ENCODE measurements at places on chromosomes 16 and 17.

- DNase-seq, result no peak
Measured at GRCh38 chr17:19763416-19763815, 15.3 kb upstream of the ALDH3A1 start.

DNA sequence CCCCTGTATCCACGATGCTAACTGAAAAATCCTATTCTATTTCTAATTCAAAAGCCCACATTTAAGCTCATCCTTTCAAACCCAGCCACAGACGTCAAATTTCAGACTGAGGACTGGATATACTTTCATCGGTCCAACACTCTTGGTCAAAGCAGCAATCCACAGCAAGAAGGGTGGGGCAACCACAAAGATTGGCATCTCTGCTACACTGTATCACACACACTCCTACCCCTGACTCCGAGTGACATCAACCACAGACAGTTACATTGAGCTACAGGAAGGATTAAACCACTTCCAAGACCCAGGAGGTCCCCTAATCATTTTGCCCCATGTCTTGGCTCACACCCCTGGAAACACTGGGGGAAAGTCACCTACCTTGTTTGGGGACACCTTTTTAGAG is 61.3 kb downstream of the GRIN2A start:
- no peak for DNase-seq

DNA sequence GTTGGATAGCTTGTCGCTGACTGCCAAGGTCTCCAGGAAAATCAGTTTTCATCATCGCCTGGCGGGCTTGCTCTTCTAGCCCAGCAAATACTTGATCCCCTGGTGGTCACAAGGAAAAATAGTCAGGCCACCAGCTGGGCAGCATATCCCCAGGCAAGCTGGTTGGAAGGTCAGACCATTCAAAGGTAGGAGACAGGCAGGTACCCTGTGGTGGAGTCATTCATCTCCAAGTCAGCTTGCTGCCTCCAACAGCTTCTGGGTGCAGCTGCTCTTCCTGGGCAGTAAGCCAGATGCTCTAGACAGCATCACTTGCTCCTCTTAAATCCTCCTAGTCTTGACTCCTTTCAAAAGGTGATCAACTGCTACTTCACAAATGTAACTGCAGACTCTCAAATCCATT is 16.0 kb downstream of the ZNF821 start:
- no peak for DNase-seq

DNA sequence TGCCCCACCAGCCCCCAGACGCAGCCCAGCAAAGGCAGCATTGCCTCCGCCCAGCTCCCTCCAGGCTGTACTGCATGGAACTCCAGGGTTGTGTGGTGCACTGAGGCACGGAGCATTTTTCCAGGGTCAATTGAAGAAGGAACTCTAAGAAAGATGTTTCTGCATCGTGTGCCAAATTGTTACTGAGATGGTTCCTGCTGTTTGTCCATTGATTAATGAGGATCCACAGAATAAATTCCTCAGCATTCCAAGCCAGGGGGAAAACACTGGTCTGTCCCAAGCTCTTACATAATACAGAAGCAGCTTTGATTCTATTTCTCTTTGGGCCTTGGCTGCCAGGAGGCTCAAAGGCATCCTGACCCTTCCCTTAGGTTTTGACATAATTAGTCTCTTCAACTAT is 80.9 kb downstream of the ZNF423 start:
- DNase-seq, result no peak

DNA sequence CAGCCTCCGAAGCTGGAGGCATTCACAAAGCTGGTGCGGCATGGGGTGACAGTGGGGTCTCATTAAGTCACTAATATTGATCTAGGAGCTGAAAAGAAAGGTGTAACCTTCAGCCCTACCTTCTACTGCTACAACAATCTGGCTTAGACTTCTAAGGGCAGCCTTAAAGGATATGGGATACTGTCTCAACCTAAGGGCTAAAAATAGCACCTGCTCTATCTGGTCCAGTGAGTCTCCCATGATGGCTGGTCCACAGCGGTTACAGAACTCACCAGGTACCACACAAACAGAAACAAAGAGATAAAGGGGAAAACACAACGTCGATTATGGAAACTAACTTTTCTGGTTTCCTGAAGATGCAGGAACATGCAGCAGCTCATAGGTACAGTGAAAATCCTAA is 115.8 kb downstream of the SMG6 start:
- DNase-seq, result no peak

DNA sequence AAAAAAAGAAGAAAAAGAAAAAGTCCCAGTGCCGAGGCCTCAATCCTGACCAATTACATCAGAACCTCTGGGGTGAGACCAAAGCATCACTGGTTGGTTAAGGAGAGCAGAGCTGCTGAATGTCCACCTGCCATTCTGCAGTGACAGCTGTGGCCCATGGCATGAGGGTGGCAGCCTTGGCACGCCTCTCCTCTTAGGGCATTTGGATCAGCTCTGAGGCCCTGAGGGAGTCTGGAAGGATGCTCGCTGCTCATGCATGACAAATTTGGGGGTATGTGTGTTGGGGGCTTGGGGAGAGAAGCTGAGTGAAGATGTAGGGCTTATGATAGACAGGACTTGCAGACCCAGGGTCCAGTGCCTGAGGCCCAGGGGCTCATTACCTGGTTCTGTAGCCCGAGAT is 26.3 kb downstream of the MYLK3 start:
- DNase-seq, result no peak

GRCh38 chr16:51565184-51565583 is 414.1 kb upstream of the SALL1 start:
- no peak for DNase-seq

Data from NCI-H510A treated with DMSO at 0.1 percent for 48 hours (cell line).